ENCODE measurements at places on chromosomes 6 and 20.

- DNase-seq, result no peak
Observed at GRCh38 chr6:37126961-37127616, 42.9 kb upstream of the PIM1 start.

DNA sequence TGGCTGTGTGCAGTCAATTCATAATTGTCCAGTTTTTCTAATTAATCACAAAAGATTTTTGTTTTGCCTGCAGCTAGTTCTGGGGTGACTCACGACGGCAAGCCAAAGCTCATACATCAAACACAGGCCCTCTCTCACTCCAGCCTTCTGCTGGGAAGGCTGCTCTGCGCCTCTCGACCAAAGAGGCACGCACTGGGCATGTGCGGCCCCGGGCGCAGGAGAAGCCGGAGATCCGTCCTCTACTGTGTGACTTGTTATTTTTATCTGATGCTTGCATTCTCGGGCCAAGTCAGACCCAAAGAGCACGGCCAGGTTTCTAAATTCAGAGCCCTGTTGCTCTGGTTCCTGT lies 98.5 kb downstream of the TFAP2A start:
- DNase-seq, result no peak

- DNase-seq, result no peak
Observed at GRCh38 chr6:111541682-111542065, 58.7 kb upstream of the REV3L start.

DNA sequence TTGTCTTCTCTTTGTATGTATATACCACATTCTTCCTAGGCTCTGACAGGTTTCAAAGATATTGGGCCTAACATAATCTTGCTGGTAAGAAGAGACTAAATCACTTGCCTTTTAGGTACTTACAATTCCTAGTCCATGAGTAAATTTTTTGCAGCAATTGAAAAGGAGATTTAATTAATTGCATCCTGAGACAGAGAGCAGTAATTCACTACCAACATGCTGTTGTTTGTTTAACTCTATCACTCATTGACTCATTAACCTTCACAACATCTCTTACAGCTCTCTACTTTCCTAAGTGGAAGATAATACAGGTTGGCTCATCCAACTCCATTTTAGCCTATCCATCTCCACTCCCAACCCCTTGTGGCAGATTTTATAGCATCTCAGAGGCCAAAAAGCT lies 280.4 kb downstream of the ALDH8A1 start:
- DNase-seq, result no peak

DNA sequence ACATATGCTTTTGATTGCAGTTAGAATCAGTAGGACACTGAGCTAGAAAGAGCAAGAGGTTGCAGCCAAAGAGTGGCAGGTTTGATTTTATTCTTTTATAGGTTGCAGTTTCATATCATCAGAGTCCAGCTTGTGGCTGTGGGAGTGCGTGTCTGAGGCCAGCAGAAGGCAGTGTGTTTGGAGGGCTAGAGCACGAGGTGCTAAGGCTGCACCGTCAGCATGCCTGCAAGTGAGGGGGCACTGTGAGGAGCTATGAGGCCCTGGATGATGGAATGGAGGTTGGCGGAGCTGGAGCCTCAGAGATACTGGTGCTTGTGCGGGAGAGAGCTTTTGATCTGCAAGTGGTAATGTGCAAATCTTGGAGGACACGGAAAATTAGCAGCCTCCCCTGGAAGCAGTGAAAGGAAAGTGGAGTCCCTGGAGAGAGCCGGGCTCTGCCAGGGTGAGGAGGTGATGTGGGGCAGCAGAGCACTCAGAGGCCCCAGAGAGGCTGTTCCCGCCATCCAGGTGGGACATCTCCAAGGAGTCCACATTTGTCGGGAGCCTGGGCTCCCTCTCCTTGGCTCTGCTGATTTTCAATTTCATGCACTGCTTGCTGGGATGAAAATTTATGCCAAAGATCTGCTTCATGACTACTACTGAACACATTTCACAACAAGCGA lies 43.6 kb downstream of the PXDC1 start:
- no peak for DNase-seq

- no peak for DNase-seq
Observed at GRCh38 chr20:49516916-49517804, 34.7 kb upstream of the KCNB1 start.

DNA sequence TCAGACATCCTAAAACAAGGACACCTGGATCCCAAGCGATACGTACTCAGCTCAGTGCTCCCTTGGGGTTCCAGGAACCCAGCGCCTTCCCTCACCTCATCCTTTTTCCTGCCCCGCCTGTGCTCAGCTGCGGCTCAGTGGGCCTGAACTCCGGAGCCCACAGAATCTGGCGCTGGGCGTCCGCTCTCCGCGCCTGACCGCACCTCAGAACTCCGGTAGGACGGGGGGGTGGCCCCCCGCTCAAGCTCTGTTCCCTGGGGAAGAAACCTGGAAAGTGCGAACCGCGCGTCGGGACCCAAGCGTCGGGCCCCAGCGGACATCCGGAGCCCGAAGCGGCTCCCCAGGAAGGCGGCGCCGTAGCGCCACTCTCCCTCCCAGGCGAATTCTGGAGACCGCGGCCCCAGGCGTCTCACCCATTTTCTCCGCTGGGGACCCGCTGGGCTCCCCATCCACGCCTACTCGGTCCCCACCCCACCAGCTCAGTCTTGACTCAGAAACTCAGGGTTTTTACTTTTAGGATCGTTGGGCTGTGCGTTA lies 336 bp upstream of the LY6G5C start:
- no peak for DNase-seq

GRCh38 chr6:89999154-89999553 lies 104.9 kb downstream of the GJA10 start:
- DNase-seq, result peak; percentile 83

DNA sequence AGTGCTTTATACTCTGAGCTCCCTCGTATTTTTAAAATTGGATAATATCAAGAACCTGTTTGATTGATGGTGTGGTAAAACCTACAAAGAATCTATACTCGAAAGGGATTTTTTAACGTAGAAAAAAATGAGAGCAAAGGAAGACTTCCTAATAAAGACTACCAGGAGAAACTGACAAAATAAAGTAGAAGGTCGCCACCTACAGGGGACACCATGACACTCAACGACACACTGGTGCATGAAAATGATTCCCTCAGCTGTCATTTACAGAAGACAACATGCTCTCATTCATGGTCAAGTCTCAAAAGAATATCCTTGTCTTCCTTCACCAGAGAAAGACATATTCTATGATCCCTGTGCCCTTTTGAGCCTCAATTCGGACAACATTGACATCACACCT lies 10.1 kb upstream of the NHSL1 start:
- no peak for DNase-seq

DNA sequence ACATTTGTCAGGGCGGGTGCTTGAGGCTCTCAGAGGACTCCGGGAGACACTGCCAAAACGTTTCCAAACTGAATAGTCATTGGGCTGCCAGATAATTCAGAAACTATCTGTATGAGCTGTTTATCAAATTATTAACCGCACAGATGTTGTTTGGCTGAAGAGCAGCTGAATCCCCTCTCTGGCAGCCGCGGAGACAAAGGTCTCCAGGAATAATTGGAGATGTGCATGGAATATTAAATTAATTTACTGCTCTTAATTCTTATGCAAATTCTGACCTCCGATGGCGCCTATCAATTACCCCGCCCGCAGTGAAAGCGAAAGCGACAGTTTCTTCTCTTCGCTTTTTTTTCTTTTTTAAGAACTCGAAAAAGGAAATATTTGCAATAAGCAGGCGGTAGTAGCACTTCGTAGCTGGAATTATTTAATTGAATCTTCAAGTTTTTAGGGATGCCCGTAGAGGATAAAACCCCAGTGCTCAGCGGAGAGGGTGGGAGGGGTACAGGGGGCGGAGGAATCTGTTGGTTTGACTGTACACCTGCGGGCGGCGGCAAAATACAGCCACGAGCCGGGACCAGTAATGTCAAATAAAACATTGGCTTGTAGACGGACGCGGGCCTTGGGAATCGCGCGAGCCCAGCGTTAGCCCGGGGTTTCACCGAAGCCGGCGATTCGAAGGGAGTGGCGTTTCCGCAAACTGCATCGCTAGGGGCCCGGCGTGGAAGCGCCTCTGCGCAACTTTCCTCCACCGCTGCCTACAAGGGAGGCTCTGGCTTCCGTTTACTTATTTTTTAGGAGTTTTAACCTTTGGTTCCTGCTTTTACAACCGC lies 6.2 kb downstream of the LINC00237 start:
- DNase-seq, result no peak

DNA sequence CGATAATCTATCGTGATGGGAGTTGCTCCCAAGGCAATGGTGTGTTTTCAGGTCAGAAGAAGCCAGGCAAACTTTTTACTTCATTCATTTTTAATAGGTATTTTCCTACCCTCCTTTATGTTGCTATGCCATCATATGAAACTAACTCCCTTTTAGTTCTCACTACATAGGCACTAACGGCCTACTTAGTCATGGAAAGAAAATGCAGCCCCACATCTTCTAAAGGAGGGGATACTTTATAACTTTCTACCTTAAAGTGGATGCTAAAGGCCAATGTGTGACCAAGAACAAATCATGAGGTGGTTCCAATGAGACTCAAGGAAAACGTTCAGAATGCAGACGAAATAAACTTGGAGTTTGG lies 193.8 kb downstream of the FOXA2 start:
- no peak for DNase-seq

DNA sequence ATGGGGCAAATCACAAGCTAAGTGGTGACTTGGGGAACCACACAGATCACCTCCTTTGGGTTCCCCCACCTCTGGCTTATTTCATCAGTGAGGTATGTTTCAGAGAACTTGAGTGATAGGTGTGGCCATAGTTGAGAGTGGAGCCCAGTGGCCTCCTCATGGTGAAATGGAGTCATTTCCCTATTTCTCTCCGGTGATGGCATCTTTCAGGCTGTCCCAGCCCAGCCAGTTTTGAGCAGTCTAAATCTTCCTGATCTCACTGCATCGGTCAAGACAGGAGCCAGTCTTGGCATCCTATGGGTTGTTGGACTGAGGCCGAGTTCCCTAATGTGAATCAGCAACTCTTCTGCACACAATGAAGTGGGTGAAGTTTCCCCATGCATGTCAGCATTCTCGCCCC lies 132.4 kb downstream of the EYA2 start:
- DNase-seq, result no peak

GRCh38 chr6:150276937-150277742 lies 91.7 kb upstream of the IYD start:
- peak; percentile 68 for DNase-seq

DNA sequence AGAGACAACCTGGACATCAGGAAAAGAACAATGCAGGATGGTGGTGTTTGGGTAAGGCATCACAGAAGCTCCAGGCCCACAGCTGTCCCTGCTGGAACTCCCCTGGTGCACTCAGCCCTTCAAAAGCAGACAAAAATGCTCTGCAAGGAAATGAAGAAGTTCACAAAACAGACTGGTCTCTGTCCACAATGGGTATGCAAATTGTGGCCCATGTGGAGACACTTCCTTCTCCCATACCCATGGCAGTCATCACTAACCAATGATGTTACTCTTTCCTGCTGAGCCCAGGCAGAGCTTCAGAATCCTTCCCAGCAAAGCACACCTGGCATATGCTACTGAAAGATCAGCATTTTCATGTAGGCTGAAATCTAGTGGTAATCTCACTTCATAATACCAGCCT lies 42.6 kb upstream of the PXDC1 start:
- DNase-seq, result no peak

GRCh38 chr6:43172104-43173007 lies 1.3 kb downstream of the SRF start:
- no peak for DNase-seq

DNA sequence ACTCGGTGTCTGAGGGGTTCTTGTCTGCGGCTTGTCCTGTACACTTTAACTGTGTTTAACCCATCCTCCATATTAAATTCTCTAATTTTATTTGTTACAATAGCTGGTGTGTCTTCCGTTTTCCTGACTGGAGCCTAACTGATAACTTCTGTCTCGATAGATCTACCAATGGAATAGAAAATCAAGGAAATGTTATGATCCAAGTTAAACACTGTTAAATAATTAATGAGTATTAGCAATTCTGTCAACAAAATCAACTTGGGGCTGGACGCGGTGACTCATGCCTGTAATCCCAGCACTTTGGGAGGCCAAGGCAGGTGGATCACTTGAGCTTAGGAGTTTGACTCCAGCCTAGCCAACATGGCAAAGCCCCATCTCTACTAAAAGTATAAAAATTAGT lies 81.7 kb downstream of the DNAH8 start:
- DNase-seq, result no peak

GRCh38 chr20:13741879-13742278 lies 42.8 kb downstream of the ESF1 start:
- no peak for DNase-seq

- DNase-seq, result no peak
Observed at GRCh38 chr6:91171754-91172462, 585.0 kb upstream of the MAP3K7 start.

DNA sequence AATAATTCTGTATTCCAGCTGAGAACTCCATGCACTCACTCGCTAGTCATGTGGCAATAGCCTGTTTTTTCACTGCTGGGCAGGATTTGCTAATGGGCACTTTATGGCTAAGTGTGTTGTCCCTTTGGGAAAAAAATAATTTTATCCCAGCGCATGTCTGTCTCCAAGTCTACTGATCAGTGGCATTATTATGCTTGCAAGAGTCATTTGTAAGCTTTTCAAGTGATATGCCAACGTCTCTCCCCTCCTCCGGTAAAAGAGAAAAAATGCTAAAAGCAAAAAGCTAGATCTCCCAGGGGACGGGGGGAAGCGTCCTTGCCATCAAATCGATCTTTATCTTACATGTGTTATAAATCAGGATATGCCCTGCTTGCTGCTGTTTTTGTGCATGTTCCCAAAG lies 407.7 kb downstream of the CDH26 start:
- DNase-seq, result no peak

- no peak for DNase-seq
Observed at GRCh38 chr6:85236636-85237035, 213.2 kb upstream of the NT5E start.

DNA sequence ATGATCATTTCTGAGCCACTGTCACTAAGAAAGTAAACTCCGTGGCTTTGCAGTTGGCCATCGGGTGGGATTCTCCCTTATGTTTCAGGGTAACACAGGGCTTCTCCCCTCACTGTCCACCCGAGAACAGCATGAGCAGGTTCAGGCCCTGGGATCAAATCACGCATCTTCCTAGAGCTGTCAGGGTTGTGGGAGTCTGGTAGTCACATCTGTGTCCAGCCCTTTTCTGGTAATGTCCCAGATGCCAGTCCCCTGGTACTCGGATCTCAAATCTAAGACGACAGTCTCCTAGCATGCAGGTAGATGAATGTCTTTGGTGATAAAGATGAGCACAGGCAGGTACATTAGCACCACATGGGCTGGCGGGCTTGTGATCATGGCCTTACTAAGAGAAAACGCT lies 4.8 kb downstream of the PXDC1 start:
- DNase-seq, result no peak

- no peak for DNase-seq
Observed at GRCh38 chr6:44397424-44398164, 10.1 kb downstream of the CDC5L start.

- DNase-seq, result no peak
Observed at GRCh38 chr6:156175971-156176421, 601.2 kb upstream of the ARID1B start.

Data from retinal pigment epithelial cell (primary cell).